ENCODE measurements at places on chromosomes 3 and 15.

GRCh38 chr15:99015698-99016568 lies 8.3 kb upstream of the PGPEP1L start:
- DNase-seq = no peak

DNA sequence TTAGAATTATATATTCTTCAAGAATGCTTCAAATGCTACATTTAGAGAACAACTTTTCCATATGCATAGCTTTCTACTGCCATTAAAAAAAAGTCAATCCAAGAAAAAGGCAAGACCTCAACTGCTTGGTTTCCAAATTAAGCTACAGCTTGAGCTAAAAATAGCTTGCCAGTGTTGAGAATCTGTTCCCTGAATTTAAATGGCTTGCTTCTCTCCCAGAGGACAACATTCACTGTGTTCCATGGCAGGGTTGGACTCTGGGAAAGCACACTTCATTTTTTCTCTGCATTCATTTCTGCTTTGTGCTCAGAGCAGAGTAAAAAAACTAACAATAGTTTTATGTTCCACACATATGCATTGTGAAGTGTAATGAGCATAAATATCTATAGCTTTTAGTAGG lies 50.3 kb upstream of the ACTL6A start:
- DNase-seq = no peak

DNA sequence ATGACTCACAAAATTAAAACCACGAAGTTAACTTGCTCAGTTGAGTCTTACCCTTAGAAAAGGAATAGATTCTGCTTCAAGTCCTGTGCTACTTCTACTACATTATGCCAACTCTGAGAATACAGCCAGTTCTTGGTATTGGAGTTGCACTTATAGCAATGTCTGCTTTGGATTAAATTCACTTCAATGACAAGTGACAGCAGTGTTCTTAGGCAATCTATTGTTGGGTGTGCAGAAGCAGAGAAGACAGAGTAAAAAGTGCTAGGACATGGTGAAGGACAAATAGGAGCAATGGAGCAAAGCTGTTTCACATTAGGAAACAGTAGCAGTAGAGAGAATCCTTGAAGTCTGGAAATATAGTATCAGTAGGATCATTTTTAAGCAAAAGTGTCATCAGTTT lies 713.1 kb downstream of the SI start:
- DNase-seq = no peak

GRCh38 chr3:12964711-12965612 lies 108.3 kb downstream of the IQSEC1 start:
- no peak for DNase-seq

- no peak for DNase-seq
Measured at GRCh38 chr15:62357431-62357830, 192.3 kb upstream of the C2CD4B start.

GRCh38 chr3:57019057-57019456 lies 41.4 kb upstream of the SPATA12 start:
- DNase-seq = no peak

- no peak for DNase-seq
Measured at GRCh38 chr15:46489276-46489675, 854.4 kb downstream of the SQOR start.

DNA sequence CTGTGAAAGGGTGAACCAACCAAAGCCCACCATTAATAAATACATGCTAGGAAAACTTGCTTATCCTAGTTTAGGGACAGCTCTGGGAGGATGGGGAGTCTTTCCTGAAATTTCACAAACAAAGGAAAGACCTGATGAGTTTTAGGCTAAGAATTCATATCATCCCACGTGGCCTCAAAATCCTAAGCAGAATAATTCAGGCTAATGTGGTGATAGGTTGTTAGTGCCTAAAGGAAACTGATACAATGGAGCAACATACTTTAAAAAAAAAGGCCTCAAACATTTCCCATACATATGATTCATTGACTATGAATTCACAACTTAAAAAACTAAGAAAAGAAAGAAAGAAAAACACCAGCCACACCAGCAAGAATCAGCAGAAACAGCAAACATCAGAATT lies 126.9 kb upstream of the CNTN4 start:
- DNase-seq = no peak

DNA sequence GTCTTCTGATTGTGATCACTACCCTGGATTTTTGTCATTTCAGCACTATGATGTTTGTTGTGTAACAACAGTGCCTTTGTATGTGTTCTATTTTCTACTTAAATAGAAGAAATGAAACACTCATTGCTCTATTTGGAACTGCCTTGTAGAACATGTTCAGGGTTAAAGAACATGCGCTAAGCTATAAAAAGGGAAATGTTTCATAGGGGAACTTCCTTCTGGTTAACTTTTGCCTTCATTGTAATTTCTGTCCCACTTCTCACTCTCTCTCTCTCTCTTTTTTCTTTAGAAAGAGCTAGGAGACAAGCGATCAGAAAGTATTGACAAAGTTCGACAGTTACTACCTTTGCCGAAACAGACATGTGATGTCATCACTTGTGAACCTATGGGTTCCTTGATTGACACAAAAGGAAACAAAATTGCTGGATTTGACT lies at the start of gene P2RY12:
Gene P2RY12, minus strand, starts transcription at position 13 of the 434 bp plus-strand sequence. CDS start 45,908 bp downstream, outside the sequence.
- DNase-seq = no peak

DNA sequence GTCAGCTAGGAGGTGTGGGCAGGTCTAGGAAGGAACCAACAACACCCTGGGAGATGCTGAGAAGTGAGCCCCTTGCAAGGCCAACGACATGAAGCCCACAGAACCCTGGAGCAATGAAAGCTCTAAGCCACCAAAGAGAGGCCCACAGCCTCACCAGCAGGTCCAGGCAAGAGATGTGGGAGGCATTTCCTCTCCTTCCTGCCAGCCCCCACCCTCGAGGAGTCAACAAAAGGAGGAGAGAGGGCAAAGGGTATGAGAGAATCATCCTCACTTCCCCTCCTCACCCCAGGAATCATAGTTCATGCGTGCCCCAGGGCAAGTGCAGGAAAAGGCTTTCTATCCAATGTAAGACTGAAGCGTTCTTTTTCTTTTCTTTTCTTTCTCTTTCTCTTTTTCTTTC lies 195.8 kb downstream of the SHQ1 start:
- DNase-seq = no peak

DNA sequence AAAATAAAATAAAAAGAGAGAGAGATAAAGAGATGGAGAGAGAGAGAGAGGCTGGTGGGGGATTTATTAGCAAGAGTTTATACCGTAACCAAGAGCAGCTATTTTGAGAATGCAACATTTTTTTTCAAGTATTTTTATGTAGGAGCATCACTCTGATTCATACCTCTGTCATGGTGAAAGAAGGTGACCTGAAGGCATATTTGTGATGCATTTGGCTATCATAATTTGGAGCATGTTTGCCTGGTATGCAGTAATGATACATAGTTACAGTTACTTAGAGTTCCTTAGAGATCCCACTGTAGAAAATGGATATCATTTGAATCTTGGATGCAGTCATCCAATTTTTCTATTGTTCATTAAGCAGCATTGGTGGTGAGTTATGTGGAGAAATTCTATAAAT lies 1472.4 kb downstream of the SI start:
- no peak for DNase-seq

DNA sequence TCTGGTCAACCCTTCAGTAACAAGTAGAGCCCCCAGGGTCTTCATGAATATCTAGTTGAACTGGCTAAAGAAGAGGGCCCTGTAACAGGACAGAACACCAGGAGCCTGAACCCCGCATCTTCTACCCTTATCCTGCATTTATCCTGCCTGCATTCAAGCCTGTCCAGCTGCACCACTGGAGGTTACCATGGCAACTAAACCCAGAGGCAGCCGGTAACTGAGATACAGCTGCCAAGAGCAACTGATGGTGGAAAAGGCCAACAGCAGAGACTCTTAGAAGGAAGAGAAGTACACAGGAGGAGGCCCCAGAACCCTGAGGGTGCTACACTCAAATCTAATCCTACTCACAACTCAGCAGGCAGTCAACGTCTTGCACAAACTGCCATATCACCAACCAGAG lies 3.7 kb upstream of the PRKAR2A start:
- DNase-seq = no peak

GRCh38 chr3:126855374-126855773 lies 127.5 kb upstream of the PLXNA1 start:
- DNase-seq = no peak

DNA sequence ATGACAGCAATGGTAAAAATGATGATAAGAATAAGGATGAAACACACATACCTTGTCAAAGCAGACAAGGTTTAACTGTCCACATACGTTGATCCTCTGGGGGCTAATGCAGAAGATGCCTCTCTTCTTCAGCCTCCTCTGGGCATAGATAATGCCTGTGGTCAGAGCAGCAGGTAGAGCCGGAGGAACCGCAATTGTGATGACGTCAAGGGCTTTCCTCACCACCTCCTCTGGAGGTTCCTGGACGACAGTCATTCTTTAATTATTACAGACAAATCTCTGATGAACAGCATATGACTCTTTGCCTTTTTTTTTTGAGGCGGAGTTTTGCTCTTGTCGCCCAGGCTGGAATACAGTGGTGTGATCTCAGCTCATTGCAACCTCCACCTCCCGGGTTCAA lies 86.3 kb upstream of the ATP13A5 start:
- DNase-seq = no peak

DNA sequence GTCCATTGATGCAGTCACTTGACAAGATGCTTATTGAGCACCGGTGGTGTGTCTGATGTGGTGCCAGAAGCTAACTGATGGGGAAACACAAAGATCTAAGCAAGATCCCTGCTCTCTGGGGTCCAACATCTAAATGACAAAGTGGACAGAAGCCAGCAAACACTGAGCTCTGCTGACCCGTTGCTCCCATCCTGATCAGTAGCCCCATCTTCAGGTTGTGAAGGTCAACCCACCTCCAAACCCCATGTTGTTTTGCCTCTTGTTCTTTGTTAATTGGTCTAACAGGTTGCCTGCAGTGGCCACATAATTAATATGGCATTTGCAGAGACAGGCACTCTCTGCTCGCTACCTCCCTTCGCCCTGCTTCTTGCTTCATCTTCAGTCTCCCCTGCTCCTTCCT lies 21.5 kb upstream of the GLCE start:
- DNase-seq = no peak

DNA sequence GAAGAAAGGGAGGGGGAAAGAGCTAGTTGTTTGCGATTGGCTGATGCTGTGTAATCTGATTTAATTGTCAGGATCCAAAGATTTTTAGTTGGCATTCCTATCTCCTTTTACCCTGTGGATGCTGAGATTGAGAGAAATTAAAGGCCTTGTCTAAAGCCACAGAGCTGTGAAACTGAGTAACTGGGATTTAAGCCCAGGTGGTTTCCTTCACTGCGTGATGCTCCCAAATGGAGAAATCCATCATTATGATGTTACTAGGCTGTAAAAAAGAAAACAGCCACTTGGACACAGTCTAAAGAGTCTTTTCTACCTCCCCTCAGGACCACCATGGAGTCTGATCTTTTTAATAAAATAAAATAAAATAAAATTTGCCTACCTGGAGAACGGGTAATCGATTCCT lies 883.0 kb upstream of the NR2F2 start:
- no peak for DNase-seq

- DNase-seq = no peak
Measured at GRCh38 chr3:4841776-4842440, 137.3 kb upstream of the BHLHE40 start.

- no peak for DNase-seq
Measured at GRCh38 chr3:131356006-131356595, 25.5 kb upstream of the NUDT16 start.

GRCh38 chr15:63165166-63165859 lies 8.0 kb upstream of the RPS27L start:
- DNase-seq = no peak

DNA sequence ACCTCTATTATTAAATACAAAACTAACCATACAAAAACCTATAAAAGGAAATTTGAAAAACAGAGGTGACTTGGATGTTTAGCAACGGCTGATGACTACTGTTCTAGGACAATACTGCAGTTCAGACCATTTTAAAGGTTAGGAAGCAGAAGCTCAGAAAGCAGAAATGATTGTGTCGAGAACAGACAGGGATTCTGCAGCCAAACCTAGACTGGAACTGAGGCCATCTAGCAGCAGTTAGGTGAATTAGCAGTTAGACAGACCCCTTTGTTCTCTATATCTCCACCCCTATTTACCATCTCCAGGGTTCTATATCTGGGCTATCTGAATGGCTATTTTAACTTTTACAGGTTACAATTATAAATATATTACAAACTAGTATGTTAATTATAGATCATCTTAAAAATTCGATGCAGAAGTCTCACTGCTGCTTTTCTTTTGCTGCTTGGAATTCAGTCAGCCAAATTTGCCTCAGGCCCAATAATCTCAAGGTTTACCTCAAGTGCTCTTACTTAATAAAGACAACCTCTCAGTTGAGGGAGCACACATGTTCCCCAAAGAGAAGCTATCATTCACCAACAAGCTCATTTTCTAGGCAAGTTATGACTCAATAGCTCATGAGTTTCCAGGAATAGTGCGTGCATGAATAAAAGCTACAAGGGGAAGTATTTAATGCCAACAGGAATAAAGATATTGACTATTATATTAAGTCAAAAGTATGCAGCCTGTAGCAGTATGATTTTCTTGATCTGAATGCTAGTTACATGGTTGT lies 9.3 kb upstream of the IL1RAP start:
- DNase-seq = no peak

DNA sequence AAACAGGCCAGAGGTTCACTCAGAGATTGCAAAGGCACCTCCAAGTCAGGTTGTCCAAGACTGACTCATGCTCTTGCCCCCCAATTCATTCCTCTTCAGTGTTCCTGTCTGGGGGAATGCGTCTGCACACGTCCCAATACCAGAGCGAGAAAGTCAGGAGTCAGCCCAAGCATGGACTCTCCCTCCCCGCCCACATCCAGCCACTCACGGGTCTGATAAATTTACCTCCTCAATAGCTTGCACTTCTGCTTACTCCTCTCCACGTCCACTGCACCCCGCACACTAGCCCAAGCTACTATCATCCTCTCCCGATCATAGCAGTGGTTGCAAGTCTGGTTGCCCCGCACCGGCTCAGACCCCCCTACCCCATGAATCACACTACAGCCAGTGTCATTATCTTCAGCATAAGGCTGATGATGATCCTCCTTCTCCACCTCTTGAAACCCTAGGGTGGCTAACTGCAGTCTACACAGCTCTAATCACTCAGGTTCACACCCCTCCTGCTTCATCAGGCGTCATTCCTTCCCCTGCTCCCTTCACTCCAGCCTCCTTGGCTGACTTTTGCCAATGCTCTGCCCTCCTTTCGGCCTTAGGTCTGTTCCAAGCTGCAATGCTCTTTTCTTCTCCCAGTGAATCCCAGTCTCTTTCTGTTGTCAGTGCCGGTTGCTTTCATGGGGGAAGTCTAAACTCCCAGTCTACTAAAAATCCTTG lies 27.6 kb upstream of the MYO1E start:
- DNase-seq = no peak

GRCh38 chr3:18657858-18658820 lies 233.0 kb upstream of the SATB1 start:
- no peak for DNase-seq

- no peak for DNase-seq
Measured at GRCh38 chr15:73812806-73813465, 59.8 kb upstream of the INSYN1 start.
